ENCODE measurements at places on chromosomes 3 and 15. TPM values are rescaled to one million over a fixed set of nuclear protein-coding genes. Genes with fewer than 3 reads are reported as not detected.

Gene CHDH
- polyA plus RNA-seq: 5.5 TPM

Gene SLC9C1
- not detected for polyA plus RNA-seq

Gene SEMA7A
- 22.2 TPM for polyA plus RNA-seq

Gene PPARG
- polyA plus RNA-seq: 0.78 TPM

Gene PPM1L
- 5.9 TPM for polyA plus RNA-seq

Gene CLDN18
- polyA plus RNA-seq: not detected

GRCh38 chr3:65500398-65501306 lies 538.1 kb downstream of the MAGI1 start:
- no peak for DNase-seq

DNA sequence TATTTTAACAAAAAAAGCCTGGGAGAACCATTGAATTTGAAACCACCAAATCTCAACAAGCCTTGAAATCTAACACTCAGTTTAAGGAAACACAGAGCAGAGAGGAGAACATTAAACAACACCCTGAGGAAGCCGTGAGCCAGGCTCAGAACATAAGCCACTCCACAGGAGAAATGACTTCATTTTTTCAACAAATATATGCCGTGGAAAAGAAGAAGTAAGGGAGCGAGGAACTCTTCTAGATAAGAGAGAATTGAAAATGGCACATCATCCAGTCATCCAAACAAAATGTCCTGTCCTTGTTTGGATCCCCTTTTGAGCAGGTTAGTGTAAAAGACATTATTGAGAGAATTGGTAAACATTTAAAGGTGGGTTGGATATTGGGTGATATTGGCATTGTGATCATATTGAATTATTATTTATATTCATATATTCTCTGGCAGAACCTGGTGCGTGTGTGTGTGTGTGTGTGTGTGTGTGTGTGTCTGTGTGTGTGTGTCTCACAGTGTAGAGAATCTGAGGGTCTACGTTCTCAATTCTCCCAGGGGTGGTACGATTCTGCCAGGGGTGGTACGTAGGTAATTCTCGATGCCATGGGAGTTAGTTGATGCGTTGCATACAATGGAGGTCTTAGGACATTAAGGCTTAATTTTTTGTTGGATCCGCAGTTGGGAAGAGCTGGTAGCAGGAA lies 94.4 kb downstream of the ST6GAL1 start:
- DNase-seq: no peak

- DNase-seq: no peak
These were observed 320.9 kb downstream of the FOXP1 start for GRCh38 chr3:71262364-71263265.

- peak; percentile 51 for DNase-seq
These were observed 620 bp upstream of the CMSS1 start for GRCh38 chr3:99817047-99817436.

GRCh38 chr15:26325495-26325894 lies 447.4 kb downstream of the GABRB3 start:
- DNase-seq: no peak

DNA sequence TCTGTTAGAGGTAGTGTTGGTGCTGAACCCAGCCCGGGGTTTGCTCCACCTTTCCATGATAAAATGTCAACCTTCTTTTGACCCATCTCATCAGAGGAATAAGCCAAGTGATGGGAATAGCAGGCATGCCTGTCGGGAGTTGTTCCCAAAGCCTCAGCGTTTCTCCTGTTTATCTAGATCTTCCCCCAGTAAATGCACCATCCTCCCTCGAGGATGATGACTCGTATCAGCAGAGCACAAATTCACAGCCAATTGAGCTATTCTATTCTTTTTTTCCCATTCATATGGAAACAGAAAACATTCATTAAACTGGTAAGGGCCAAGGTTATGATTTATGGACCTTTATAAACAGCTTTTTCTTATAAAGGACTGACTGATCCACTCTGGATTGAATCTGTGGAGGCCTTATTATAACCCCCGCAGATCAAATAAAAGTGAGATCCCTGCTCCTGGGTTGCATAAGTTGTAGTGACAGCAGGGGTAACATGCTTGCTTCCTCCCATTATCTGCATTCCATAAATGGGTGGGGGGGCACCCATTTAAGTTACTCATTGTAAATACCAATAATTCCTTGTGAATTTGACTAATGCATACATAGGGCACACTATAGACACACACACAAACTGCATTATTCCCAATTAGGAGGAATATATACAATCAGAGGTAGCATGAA lies 207.3 kb downstream of the PLCL2 start:
- DNase-seq: no peak

- DNase-seq: peak; percentile 28
These were observed 1.2 kb downstream of the GNAI2 start for GRCh38 chr3:50237133-50237651.

- DNase-seq: peak; percentile 16
These were observed 115.0 kb upstream of the TPRG1 start for GRCh38 chr3:189056646-189057335.

- peak; percentile 46 for DNase-seq
These were observed 15.0 kb upstream of the ACAD9 start for GRCh38 chr3:128864351-128864811.

DNA sequence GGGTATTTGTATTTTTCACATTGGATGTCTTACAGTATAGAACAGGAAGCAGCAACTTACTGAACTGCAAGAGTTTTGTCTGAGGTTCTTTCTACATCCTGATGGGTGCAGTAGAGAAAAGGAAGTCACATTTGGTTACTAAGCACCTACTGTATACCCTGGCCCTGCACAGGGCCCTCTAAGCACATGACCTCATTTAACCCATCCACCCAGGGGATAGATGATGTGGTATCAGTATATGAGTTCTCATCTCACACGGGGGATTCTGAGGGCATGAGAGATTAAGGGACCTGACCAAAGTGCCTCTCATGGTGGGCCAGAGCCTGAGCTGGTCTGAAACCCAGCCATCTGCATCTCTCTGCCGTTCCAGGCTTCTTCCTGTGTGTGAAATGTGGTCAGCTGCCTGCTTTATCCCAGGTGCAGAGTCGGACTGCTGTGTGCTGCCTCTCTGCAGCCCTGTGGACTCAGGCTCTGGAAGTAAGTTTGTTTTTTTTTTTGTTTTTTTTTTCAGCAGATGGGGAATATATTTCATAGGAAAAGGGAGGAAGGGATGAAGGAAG lies 17.9 kb downstream of the SLC6A11 start:
- no peak for DNase-seq

GRCh38 chr3:188792793-188793192 lies 379.0 kb upstream of the TPRG1 start:
- peak; percentile 32 for DNase-seq

- peak; percentile 87 for DNase-seq
These were observed 11.0 kb upstream of the PDCD6IP start for GRCh38 chr3:33787328-33788009.

GRCh38 chr3:127214975-127215374 lies 22.0 kb downstream of the PRR23E start:
- no peak for DNase-seq

- DNase-seq: no peak
These were observed 32.9 kb downstream of the SLC4A7 start for GRCh38 chr3:27451251-27451650.

GRCh38 chr3:8319935-8320634 lies 181.5 kb upstream of the LMCD1 start:
- DNase-seq: no peak

- no peak for DNase-seq
These were observed 84.1 kb downstream of the TP63 start for GRCh38 chr3:189714991-189715961.

- DNase-seq: no peak
These were observed 377.7 kb upstream of the AGTR1 start for GRCh38 chr3:148319960-148320359.

GRCh38 chr3:152282813-152283212 lies 14.1 kb downstream of the MBNL1 start:
- no peak for DNase-seq

DNA sequence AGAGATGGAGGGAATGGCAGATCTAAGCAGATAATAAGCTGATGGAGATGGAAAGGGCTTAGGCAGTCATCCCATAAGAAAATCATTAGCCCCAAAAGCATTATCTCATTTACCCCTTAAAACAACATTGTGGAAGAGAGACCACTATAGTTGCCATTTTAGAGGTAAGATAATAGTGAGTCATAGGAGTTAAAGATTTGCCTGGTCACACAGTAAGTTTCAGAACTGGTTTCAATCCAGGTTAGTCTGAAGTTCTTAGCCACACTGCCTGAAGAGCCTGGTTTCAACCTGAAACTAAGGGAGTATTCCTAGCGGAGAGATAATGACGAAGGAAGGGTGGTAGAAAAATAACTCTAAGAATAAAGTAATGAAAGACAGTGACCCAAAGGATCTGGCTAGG lies 13.0 kb upstream of the UBR1 start:
- no peak for DNase-seq

- no peak for DNase-seq
These were observed 49.5 kb downstream of the UMPS start for GRCh38 chr3:124779751-124780191.

DNA sequence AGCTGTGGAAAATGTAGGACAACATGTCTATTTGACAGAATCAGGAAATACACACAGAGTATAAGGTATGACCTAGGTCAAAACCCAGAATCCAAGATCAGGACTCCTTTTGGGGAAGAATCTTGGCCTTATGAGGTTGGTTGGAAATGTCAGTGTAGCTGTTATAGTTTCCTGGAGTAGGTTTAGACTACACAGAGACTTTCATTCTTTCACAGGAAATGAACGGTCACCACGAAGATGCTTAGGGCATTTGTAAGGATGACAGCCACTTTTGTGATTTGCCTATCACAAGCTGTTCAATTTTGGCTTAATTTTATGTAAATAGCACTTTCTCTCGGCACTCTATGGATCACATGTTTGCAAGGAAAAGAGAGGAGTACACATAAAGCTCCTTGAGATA lies 18.6 kb upstream of the ZBTB20 start:
- no peak for DNase-seq

GRCh38 chr15:45634432-45635190 lies at the start of gene SQOR:
Gene SQOR, plus strand, starts transcription at chr15:45635029. Its CDS starts 23,895 bp downstream, at chr15:45658924.
- DNase-seq: peak; percentile 32

- DNase-seq: peak; percentile 27
These were observed 226.6 kb upstream of the TLE3 start for GRCh38 chr15:70324001-70324974.

- no peak for DNase-seq
These were observed 198.9 kb downstream of the KCNMB2 start for GRCh38 chr3:178735032-178735674.

DNA sequence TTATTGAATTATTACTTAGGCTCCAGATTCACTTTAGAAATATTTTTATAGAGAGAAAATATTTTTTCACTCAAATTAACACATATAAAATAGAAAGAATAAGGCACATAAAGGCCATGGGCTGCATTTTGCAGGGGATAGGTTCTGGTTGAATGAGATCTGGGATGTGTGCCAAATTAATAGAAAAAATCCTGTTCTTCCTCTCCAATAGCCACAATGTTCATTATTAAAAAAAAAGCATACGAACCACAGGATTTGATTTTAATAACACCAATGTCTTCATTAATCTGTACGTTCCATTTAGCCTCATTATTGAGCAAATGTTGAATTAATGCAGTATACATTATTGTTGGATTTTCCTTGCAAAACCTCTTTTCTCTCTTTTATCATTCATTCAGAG lies 622.8 kb upstream of the AGTR1 start:
- DNase-seq: peak; percentile 72

DNA sequence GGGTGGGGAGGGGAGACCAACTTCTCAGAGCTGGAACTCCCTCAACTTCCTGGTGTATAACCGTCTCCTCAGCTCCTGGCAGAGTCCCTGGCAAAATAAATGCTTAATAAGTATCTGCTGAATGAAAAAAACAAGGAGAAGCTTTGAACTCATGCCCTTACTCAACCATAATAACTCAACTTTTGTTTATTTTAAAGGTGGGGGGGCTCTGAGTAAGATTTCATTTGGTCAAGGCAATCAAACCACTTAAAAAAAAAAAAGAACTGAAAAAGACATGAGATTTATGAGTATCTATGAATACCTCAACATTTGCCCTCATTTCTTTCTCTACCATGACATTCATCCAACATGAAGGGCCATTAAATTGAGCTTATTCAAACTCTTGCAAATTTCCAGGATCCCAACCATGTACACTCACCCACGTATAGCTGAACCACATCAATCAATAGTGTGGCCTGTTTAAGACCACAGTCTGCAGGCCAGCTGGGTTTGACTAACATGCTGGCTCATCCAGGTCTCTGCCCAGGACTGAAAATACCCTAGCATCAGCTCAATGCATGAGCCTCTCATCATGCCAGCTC lies 157.9 kb downstream of the FOXP1 start:
- DNase-seq: no peak

- no peak for DNase-seq
These were observed 25.4 kb upstream of the AVEN start for GRCh38 chr15:34064438-34064837.
